ENCODE measurements at places on chromosomes 3 and 15.

GRCh38 chr3:184595726-184596125, 34.1 kb downstream of the EPHB3 start:
- DNase-seq = no peak

DNA sequence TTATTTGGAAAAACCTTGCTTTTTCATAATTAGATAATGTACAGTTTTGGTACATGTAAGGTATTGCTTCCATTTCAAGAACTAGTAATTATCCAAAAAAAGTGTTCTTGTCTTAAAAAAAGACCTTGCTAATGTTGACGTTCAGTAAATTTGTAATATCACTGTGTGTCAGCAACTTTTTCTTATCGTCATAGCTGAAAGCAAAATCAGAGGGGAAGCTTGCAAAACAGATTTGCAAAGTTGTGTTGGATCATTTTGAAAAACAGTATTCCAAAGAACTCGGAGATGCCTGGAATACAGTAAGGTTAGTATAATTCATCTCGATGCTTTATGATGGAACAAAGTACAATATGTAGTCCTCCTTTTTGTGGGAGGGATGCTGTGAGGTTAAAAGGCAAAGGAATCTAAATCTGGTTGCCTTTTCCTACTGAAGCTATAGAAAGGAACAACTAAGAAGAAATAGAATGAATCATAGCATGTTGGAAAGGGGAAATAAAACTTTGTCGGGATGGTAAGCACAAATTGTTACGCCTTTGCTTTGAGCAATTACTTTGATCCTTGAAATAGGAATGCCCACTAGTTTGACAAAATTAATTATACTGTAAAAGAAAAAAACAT, 1.5 kb downstream of the NSUN3 start:
- DNase-seq = no peak

GRCh38 chr3:72888546-72889309, 882 bp downstream of the GXYLT2 start:
- no peak for DNase-seq

DNA sequence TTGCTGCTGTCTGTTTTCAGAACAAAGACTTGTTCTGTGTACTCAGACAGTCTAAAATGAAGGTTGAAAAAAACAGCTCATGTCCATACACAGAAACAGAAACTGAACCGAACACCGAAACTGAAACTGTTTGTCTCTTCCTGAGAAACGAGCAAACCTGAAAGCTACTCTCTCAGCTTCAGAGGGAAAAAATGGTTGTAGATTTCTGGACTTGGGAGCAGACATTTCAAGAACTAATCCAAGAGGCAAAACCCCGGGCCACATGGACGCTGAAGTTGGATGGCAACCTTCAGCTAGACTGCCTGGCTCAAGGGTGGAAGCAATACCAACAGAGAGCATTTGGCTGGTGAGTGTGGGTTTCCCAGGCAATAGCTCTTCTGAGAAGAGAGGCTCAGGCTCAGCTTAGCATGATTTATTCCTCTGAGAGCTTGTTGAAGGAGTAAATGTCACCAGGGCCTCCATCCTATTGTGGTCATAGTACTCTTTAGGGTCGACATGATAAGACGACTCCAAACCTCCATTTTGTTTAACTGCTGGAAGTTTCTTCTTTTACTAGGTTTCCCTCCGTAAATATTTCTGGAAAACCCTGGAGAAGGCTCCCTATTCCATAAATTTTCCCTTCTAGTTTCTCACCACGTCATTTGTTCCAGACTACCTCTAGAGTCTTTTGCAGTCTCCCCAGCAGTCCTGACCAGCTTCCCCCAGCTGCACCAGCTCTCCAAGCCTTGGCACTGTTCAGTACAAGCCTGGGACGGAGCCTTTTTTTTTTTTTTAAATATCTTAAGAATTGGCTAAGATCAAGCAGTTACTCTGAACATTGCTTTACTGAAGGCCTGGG, at the start of gene RTP4:
Gene RTP4 (plus strand): TSS at position 135 of the 838 bp plus-strand sequence. CDS start 57 bp downstream, at position 192.
- no peak for DNase-seq

DNA sequence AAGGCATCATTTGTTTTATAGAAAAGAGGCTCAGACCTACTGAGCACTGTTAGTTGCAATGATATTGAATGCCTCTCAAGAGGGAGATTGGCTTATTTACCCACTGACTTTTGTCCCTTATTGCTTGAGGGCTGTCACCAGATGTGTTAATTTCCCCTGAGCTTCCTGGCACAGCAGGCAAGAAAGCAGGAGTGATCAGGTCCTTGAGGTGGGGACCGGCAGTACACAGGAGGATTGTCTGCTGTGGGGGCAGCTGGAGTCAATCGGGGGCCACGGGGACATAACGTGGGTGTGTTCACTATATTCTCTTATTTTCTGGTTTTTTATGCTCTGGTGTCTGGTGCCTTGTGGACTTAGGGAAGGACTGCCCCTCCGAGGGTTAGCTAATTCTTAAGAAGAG, 44.6 kb downstream of the GASK1A start:
- no peak for DNase-seq

- DNase-seq = no peak
These were observed 156.1 kb downstream of the VPS8 start for GRCh38 chr3:184968115-184968514.

DNA sequence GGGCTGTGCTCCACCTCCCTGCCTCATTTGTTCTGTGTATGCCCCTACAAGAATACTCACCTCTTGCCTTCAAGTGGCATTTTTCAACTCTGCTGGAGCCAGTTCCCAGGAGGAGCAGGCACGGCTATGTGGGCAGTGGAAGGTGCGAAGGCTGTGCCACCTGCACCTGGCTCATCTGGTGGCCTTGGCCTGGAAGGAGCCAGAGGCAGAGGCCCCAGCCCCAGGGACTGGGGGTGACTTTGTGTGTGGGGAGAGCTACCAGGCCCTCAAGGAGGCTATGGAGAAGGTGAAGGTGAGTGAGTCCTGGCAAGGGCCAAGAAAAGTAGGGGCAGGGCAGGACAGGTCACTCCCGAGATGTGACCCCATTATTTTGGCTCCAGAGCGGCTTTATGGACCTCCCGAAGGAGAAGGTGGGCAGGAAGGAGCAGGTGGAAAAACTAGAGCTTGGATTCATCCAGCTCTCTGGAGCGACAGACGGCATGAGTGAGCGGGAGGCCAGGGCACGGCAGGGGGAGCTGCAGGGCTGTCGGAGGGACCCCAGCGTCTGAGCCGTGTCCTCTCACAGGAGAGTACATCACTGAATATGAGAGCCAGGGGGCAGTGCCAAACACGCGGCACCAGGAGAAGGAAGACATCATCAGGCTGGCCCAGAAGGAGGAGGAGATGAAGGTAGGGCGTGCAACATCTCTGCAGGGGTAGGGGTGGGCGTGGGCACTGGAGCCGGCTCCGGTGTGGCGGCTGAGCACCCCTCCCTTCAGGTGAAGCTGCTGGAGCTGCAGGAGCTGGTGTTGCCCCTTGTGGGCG, 57.3 kb upstream of the UBE2Q2 start:
- DNase-seq = no peak

DNA sequence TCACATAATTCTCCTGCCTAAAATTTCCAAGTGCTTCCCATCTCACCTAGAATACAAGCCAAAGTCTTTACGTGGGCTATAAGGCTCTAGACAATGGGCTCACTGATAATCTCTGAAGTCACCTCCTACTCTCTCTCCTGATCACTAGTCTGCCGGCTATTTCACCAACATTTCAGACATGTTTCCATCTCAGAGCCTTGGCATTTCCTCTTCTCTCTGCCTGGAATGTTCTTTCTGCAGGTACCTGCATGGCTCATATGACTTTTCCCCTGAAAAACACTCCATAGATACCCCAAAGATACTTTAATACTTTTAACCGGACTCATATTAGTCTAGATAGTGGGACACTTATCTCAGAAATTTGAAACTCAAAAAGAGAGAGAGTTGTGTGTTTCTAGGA, 32.7 kb downstream of the CD200 start:
- no peak for DNase-seq

GRCh38 chr3:169133178-169134161, 530.0 kb downstream of the MECOM start:
- no peak for DNase-seq

GRCh38 chr3:143531101-143531500, 317.2 kb downstream of the SLC9A9 start:
- DNase-seq = no peak

DNA sequence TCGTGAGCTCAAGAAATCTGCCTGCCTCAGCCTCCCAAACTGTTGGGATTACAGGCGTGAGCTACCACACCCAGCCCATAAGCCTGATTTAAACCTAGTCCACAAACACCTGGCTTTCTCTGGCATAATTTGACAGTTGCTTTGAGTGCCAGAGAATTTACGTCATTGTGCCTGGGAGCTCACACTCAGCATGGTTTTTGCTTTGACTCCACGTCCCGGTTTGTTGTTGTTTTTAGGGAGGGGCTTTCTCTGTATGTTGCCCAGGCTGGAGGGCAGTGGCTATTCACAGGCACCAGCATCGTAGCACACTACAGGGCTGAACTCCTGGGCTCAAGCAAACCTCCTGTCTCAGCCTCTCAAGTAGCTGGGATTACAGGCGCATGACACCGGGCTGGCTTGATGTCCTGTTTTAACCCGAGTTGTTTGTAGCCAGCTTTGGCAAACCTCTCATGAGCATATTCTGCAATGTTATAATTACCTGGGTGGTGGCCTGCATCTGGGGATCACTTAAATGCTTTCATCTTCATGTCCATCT, 32.7 kb downstream of the CEMIP start:
- DNase-seq = no peak

DNA sequence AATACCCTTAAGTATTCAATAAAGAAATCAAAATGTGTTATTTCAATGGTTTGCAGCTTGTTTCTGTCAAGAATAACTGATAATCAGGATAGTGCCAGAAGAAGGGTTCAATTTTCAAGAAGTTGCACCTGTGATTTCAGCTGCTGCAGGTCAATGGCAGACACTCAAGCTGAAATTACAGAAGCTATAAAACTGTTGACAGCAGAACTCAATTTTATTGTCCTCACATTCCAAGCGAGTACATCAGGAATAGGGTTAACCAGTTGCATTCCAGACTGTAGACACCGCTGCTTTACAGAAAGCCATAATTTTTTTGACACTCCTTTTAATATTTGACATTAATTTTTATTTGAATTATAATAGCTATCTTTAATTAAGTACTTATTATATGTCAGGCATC, 364.1 kb downstream of the CGGBP1 start:
- DNase-seq = no peak

GRCh38 chr3:52228266-52228665, 2.8 kb upstream of the TLR9 start:
- DNase-seq = no peak

GRCh38 chr3:13276438-13277195, 143.5 kb downstream of the NUP210 start:
- DNase-seq = no peak

DNA sequence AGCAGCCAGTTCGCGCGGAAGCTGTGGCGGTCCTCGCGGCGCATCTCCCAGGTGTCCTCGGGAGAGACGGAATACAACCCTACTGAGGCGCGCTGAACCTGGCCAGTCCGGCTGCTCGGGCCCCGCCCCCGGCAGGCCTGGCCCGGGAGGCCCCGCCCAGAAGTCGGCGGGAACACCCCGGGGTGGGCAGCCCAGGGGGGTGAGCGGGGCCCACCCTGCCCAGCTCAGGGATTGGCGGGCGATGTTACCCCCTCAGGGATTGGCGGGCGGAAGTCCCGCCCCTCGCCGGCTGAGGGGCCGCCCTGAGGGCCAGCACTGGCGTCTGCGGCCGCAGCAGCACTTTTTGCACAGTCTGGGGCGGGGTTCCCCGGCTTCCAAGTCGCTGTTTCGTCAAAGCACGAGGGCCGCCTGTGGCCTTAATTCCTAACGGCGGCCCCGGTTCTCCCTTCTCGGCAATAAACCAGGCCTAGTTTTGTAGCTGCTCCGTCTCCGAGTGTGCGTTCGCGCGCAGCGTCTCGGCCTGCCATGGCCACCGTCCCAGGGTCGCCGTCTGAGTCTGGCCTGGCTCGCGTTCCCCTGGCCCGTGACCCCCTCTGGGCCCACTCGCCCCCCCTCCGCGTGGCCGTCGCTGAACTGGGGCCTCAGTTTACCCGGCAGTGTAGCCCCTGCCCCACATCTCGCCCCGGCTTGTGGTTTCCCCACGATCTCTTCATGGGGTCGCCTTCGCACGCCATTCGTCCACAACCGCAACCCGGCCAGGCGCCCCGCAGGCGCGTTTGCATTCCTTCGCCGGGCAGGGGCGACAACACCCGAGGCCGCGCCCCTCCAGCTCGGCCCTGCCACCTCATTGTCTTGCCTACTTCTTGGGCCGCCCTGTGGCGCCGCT, 30.0 kb downstream of the NBEAL2 start:
- DNase-seq = peak; percentile 98

DNA sequence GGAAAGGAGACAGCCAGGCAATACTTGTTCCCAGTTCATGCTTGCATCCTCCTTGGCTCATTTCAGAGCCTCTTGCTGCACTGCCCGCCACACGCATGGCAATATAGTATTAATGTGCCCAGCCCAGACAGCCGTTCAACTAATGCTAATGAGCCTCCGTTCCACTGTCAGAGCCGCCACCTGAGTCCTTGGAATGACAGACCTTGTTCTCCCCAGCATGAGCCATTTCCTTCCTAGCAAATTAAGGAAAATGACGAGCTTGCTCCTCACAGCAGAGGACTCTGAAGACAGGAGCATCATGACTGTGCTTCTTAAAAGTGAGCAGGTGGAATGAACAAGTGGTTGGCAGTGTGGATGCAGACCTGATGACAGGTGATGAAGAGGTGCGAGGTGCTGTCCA, 10.8 kb upstream of the LRRC15 start:
- no peak for DNase-seq

GRCh38 chr3:186787642-186788481, 4.5 kb downstream of the EIF4A2 start:
- DNase-seq = no peak

GRCh38 chr15:37111427-37111717, 11.0 kb upstream of the MEIS2 start:
- DNase-seq = no peak

DNA sequence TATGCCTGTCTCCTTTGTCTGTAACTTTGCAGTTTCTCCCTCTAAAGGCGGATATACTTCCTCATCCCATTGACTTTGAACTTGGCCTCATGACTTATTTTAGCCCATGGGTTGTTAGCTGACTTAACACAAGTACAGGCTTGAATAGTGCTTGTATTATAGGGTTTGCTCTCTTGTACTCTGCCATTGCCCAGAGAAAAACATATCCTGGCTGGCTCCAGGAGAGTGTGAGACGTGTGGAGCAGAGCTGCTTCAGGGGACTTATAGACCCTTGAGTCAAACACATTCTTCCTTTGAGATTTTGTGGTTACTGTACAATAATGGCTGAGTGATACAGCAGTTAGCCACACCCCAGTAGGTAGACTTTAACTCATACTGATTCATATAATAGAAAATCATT, 124.0 kb downstream of the RAP2B start:
- DNase-seq = no peak

GRCh38 chr15:77421370-77421700, 647 bp downstream of the HMG20A start:
- DNase-seq = no peak

DNA sequence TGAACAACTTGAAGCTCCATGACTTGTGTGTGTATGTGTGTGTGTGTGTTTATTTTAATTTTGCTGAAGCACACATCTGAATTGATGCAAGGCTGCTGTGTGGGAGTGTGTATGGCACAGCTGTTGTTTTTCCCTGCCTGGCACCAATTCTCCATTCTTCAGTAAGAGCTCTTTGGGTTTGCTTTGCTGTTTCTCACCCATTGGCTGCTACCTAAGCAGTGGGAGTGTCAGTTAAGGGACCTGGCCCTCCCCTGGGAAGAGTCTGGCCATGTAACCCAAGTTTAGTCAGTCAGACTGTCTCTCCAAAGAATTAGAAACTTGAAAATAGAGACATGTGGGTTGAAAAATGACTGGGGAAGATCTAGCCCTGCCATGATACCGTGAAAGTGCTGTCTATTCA, 126.2 kb upstream of the SYNPR start:
- DNase-seq = no peak
